ENCODE measurements at places on chromosomes 13 and 19. TPM values are rescaled to one million over a fixed set of nuclear protein-coding genes. Genes with fewer than 3 reads are reported as not detected.

Gene NTF4
- 5.6 TPM for total RNA-seq

Gene PLIN5
- 0.14 TPM for total RNA-seq

Gene OR7A10
- not detected for total RNA-seq

Gene SLC25A41
- total RNA-seq = not detected

Gene FCER2
- not detected for total RNA-seq

Gene TDRD3
- total RNA-seq = 10.6 TPM

Gene ZNF563
- 3.2 TPM for total RNA-seq

Gene ZNF587B
- 11.4 TPM for total RNA-seq

Gene FXYD7
- not detected for total RNA-seq

Gene WASF3
- 3.3 TPM for total RNA-seq

Measured in airway epithelial cell (primary cell).